ENCODE measurements at places on chromosomes 1 and 21.

DNA sequence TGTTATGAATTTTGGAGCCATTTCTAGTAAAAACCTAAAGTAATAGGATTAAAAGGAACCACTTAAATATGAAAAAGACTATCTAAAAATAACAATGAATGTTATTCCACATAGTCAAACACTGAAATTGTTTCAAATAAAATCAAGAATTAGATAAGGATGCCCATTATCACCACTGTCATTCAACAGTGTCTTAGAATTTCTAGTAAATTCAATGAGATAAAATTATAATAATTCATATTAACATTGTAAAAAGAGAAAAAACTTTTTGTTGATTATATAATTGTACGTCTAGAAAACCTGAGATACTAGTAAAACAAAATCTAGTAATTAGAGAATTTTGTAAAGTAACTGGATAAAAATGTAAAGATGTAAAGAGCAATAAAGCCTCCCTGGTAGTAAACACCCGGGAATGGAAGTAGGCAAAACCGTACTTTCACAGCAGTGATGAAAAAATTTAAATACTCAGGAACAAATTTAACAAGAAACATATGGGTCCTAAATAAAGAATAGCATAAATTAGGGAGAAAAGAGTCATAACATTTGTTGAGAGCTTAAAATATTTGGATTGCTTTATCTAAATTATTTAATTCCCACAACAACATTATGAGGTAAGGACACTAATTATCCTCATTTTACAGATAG lies 56.4 kb downstream of the LBR start:
- DNase-seq, result no peak

DNA sequence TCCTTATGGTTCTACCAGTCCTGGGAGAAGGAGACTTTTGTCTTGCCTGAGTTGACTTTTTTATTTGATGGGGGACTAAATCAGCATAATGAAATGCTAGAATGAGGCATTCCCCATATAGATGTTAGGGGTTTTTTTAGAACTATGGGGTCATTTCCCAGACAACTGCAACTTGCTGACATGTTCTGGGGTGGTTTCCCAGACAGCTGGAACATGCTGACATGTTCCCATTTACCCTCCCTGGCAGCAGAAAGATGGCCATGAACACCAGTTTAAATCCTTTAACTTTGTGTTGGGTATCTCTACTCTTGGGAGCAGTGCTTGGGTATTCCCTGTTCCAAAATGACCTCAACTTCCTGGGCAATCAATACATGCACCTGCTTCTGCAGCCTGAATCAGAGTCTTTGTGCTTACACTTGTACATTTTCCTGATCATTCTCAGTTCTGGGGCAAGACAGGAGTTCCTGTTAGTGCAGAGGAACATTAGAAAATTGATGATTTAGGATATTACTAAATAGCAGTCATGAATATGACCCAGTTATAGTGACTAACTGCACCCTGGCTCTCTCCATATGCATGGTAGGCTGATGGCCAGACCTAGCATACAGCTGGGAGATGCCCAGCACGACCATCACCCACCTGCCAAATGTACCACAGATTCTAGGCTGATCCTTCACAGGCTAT lies 75.4 kb upstream of the CD5L start:
- no peak for DNase-seq

DNA sequence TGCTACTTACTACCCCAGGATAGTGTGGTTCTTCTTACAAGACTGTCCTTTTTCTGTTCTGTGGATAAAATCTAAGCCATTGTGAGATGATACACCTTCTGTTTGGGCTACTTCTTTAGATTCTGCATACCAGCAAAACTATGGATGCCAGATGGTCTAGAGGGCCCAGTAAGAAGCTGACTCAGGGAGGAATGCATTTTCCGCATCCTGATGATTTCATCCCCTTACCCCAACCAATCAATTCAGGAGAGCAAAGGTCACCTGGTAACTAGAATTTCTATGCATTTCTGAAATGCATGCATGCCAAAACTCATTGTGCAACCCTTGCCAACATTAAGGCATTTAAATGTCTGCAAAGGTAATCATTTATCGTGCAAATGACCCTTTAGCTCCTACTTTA lies 285.7 kb upstream of the ZP4 start:
- no peak for DNase-seq

DNA sequence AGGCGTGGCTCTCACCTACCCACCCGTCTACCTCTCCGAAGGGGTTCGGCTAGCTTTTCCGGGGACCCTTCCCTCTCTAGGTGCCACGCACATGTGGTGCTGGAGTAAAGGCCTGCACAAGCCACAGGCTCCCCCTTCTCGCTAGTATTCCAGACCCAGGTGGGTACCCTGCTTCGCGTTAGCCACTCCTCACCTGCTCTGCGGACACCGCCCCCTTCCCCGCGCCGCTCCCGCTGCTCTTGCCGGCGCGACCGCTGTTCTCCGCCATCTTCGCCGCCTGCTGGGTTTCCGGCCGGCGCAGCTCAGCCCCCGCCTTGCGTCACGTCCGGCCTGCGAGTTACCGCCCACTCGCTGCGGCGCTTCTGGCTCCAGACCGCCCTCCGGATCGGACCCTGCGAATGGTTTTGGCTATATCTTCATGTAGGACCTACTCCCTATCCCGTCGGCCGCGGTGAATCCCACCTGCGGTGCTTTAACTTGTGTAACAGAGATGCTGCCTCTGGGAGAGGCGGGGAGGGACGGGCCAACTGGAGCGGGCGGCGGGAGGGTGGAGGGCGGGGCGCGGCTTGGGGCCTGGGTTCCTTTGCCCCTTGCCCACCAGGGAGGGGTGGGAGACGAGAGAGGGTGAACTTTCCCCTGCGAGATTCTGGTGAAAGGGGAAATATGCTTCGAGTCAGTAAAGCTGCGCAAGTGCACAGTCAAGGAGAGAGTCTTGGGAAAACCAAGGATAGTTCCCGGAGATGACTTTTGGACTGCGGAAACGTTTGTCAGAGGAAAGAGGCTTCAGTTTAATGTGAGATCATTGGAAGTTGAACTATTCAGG lies at the start of the genes NIT1 and PFDN2:
TSS of gene NIT1 (plus strand) at position 347 of the 823 bp plus-strand sequence. CDS start at position 419, 72 bp downstream.
TSS of gene PFDN2 (minus strand) at position 279 of the 823 bp plus-strand sequence. CDS start at position 268, 11 bp downstream.
- peak; percentile 96 for DNase-seq

- DNase-seq, result no peak
Observed at GRCh38 chr1:214326406-214326805, 45.4 kb downstream of the SMYD2 start.

DNA sequence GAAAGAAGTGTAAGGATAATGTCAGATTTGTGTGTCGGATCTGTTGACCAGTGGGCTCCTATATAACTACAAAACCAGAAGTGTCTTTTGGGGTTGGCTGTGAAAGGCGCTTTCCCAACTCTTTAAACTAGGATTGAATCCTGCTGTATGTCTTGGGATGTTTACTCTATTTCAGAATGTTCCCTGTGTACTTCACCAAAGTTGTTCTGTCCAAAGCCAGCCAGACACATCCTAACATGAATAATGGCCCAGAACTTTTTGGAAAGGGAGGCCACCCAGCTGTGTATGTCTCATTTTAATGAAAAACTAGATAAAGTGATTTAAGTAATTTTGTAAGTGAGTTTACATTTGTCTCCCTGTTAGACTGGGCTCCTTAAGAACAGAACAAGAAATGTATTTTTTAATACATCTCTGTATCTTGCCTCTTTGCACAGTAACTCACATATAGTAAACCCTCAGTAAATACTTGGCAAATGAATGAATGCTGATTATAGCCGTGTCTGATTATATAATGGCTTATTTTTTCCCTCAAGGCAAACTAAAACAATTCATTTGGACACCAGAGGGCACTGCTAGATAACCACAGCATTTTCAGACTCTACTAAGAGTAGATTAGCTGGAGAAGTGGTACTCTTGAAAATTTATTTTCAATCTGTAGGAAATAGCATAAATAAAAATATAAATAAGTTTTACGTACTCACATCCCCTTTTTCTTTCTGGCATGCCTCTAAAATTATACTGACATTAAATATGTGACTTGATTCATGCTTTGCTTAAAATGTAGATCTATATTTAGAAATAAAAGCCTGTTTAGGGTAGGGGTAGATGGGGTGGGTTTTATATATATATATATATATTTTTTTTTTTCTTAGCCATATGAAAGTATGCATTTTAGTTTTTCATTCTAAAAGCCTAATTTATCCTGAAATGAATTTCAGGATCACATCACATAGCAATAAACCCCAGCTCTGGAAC lies 23.8 kb downstream of the TSEN15 start:
- peak; percentile 64 for DNase-seq

Data from AG20443 (cell line).